ENCODE measurements at places on chromosomes 13 and 19.

DNA sequence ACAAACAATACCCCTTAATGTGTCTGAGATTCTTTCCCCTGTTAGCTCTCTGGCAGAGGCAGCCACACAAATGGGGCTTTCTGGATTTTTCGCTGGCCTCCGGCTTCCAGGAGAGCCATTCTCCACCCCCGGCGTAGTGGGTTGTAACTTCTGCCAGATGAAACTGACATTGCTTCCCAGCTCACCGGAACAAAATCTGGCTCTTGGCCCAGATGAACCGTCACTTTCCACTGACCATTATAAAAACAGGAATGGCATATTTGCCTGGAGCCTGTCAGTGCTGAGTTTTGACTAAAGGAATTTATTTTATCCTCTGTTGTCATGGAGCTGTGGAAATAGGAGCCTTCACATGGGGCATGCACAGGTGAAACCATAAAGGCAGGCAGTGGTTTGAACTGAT lies 120.6 kb upstream of the GPR12 start:
- no peak for DNase-seq

- no peak for DNase-seq
Measured at GRCh38 chr19:2976609-2977000, 759 bp upstream of the TLE6 start.

DNA sequence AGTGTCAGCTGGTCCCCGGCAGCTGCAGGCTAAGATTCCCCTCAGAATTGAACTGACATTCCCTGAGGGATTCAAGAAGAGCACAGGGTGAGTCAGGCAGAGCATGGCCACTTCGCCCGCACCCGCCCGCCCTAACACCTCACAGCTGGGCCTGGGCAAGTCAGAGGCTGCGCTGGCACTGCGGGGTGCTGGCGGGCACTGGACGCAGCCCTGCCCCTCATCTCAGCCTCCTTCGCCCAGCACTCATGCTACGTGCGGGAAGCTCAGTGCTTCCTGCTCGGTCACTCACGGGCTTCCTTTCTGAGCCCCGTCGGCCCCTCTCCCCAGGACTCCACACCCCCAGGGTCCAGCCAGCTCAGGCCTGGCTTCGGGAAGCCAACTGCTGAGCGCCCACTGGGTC lies 56.9 kb downstream of the MLLT1 start:
- no peak for DNase-seq

DNA sequence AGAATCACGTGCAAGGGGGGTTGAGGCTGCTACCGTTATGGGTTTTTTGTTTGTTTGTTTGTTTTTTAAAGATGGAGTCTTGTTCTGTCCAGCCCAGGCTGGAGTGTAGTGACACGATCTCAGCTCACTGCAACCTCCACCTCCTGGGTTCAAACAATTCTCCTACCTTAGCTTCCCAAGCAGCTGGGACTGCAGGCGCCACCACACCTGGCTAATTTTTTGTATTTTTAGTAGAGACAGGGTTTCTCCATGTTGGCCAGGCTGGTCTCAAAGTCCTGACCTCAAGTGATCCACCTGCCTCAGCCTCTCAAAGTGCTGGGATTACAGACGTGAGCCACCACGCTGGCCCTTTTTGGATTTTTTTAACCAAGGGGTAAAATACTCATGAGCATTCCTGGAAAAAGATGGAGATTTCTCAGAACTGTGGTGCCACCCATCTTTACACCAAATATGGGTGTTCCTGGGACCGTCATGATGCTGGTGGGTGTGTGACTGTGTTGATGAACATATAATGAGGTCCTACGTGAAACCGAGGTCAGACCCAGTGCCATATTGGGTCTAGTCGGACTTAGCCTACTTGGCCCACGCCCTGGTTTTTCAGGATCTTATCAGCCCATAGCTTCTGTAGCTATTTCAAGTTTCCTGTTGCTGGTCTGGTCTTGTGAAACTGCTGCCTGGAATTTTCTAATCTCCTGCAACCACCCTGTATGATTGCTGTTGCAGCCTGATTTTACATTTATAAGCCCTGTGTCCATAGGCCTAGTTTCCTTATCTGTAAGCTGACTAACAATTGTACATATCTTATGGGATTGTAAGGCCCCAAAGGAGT lies 6.2 kb downstream of the PPP1R15A start:
- DNase-seq, result no peak

DNA sequence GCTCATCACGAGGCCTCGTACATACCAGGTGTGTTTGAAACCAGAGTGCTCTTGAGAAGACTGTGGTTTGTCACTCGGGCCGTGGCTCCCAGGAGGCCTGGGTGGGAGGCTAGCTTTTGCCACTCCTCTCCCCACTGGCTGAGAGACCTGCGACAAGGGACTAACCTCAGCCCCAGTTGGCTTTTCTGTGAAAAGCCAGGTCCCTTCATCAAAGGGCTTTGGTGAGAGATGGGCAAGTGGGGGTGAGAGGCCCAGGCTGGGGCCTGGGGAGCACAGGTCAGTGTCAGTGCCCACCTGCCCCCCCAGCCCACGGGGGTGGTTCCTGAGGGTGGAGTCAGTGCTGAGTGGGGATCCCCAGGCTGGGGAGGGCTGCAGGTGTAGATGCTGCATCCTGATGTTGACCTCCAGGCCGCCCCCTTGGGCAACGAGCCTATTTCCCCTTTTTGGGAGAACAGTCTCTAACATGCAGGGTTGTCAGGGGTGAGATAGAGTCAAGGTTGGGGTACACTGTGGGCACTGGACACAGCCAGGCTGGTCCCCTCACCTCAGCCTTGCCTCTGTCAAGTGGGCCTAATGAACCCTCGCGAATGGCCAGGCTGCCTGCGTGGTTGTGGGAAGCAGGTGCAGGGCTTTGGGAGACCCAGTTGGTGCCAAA lies 661 bp downstream of the KCNJ14 start:
- DNase-seq, result no peak

DNA sequence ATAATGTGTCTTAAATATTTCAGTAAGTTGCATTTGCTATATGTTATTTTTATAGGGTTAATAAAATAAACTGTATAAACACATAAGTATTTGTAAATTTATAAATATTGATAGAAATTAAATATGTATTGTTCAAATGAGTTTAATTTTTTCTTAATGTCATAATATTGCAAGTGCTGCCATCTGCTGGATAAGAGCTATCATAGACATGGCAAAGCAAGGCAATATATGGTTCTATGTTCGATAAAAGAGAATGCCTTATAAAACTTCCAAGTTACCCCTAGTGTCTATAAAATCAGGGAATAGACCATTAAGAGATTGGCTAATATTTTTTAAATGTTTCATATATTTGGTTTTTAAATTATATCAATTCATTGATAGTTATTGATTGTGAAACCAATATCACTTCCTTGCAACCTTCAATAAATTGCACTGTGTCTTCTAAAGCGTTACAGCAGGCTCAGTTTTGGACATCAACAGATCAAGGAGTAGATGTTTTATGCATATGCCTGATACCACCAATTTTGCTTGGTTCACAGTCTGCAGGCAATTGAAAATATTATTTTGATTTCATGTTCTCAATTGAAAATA lies 29.0 kb upstream of the SLITRK6 start:
- DNase-seq, result no peak

DNA sequence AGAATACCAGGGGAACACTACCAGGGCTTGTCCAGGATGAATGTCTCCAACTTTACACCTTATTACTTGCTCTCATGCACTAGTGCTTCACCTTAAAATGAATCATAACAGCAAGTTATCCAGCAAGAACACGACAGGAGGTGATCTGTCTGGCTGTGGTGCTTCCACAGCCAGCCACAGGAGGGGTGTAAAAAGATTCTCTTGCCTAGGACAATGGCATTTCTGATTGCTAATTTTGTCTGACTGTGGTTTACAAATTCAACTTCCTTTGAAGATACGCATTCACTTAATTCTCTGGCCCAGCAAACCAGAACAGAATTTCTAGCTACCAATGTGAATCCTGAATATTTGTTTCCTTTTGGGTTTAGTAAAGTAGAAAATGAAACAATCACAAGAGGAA lies 23.1 kb upstream of the COG3 start:
- no peak for DNase-seq

GRCh38 chr13:75202981-75203380 lies 279.0 kb downstream of the TBC1D4 start:
- no peak for DNase-seq

DNA sequence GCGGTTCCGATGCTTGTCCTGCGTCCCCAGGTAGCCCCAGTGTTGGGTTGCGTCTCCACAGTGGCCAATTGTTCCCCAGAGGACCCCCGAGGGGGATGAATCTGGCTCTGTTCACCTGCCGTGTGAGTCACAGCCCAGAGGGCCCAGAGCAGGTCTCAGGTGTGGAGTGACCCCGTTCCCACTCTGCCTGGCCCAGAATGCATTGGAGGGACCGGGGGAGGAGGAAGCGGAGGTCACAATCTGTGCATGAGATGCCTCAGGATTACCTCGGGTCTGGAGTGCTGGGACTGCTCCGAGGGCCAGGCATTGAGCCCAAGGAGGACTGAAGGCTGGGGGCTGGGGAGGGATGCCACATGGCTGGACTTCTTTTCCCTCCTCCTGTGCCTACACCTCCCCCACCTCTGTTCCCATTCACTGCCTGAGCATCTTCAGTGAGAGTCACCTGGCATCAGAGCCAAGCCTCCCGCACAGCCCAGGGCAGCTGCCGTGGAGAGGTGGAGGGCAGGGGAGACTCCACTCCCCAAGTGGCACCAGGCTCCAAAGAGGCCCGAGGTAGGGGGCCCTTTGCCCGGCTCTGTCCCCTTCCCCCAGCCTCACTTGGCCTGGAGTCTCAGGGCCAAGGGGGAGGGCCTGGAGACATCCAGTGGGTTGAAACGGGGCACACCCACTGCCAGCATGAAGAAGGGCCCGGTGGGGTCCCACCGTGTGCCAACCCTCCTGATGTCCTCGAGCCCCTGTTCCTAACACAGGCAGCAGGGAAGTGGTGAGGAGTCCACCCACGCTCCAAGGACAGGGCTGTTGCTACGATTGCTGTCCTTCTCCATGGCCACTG lies 81.1 kb downstream of the CHST8 start:
- DNase-seq, result no peak

GRCh38 chr13:109974354-109974753 lies 188.0 kb upstream of the IRS2 start:
- DNase-seq, result no peak

DNA sequence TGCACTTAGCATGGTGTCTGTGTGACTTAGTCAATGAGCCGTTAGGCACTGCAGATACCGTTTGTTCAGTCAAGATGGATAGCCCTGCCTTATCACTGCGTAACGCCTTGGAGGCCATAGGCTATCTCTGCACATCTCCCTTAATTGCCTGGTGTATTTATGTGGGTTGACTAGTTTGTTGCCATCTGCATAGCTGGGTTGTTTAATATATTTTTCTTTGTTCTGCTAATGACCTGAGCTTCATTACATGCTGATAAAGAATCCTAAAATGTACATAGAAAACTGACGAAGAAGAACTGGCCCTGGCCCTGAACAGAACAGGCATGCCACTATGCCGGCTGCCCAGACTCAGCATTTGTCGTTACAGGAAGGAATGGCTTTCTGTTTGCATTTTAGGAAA lies 297.8 kb downstream of the SHISA2 start:
- DNase-seq, result no peak

GRCh38 chr13:35770756-35771297 lies 294.3 kb upstream of the MAB21L1 start:
- DNase-seq, result no peak

DNA sequence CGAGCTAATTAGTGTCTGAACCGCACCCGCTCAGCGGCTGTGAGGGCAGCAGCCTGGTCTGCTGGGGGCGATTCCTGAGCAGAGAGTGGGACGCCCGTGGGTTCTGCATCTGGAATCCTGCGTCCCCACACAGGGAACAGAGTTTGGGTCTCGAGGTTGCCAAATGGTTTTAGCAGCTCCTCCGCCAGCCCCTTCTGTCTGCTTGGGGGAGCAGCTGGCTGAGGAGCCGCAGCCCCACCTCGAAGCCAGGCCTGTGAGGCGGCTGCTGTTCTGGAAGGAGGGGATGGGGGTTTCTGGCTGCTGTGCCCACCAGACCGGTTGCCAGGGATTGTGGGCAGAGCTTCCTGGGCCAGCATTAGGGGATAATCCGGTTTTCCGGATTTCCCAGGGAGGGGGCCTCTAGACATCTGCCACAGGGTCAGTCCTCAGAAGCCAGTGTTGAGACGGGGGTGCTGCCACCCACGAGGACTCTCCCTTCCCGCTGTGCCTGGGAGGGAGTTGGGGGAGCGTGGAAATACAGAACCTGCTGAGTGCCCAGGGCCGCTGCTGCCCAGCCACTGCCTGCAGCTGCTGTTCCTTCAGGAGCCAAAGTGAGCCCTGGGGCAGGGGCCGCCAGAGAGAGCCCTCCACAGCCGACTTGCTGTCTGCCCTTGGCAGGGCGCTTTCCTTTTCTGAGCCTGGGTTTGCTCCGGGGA lies 2.0 kb downstream of the CDC34 start:
- DNase-seq, result no peak

DNA sequence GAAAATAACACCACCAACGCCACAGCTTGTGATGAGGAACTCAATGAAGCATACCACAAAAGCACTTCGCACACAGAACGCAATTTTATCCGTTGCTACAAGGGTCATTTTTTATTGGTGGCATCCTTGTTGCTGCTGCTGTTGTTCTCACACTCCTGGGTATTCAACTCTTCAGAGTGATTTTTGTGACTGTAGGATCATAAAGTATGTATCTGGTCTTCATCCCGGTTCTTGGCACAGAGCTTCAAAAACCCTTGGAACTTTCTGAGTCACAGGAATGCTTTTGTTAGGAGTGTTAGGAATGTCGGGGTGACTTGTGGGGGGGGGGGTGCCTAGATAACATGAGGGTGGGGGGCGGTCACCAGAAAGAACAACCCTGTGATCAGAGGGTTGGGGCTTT lies 108.4 kb downstream of the ZNF557 start:
- DNase-seq, result no peak

DNA sequence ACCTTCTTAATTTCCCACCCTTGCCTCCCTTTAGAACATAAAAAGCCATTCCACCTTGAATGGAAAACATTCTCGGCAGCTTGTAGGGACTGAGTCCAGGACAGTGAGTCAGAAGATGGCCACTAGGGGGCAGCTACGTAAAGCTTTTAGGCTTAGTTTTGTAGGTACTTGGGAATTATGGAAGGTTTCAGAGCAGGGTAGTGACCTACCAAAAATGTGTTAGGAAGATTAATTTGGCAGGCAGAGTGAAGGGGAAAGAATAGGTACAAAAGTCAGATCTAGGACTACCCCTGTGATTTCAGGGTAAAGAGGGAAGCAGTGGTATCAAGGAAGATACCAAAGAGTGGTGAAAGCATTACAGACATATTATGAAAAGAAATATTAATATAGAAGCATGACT lies 198.4 kb downstream of the NDFIP2 start:
- DNase-seq, result no peak

DNA sequence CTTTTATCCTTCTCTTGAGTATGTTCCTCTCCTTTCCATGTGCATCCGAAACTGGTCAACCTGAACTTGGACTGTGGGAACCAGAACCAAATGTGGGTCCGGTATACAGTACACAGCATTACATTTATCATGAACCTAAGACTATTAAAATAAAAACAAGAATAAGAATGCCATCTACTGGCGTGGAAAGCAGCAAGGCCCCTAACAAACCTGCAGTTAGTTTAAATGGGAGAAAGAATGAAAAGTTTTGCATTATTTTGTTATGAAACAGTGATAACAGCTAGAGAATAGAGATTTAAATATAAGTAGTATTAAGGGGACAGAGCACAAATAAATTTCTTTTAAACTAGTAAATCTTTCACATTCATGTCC lies 159.5 kb downstream of the RBM26 start:
- no peak for DNase-seq

Measured in esophagus squamous epithelium (tissue), 5 donors.